Kasumi-1 (cell line): ENCODE measurements at places on chromosomes 13 and 19.

GRCh38 chr13:50244355-50244712, 229.1 kb downstream of the KCNRG start:
- no peak for DNase-seq

DNA sequence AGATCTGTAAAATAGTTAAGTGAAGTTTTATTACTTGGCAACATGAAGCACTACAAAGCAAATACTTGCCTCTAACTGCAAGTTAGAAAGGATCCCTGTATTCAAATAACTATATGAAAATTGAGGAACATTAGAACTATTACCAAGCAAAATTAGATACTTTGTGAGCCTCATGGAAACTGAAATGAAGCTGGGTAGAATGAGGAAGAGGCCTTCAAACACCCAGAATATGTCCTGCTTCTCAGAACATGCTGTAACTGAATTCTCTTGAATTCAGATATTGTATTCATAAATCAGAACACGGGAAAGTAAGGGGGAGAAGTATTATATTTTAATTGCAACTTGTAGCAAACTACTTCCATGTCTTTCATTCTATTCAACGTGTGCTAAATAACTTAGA, 947.9 kb downstream of the PCDH17 start:
- no peak for DNase-seq

DNA sequence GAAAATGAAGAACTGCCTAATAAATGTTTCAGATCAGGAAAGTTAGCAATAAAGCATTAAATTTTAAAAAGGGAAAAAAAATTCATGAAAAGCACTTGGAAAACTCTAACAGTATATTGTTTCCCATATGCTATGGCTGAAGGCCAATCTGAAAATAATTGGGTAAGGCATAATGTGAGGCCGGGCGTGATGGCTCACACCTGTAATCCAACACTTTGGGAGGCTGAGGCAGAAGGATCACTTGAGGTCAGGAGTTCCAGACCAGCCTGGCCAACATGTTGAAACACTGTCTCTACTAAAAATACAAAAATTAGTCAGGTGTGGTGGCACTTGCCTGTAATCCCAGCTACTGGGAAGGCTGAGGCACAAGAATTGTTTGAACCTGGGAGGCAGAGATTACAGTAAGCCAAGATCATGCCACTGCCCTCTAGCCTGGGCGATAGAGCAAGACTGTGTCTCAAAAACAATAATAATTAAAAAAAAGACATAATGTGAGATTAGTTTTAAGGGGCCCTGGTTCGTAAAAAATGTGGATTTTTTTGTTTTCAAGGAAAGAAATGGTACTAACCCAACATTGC, 15.2 kb downstream of the INTS6 start:
- DNase-seq = no peak

GRCh38 chr13:89930861-89931260, 1416.6 kb upstream of the MIR17HG start:
- no peak for DNase-seq

- no peak for DNase-seq
Measured at GRCh38 chr13:27276188-27276587, 5.6 kb downstream of the RASL11A start.

DNA sequence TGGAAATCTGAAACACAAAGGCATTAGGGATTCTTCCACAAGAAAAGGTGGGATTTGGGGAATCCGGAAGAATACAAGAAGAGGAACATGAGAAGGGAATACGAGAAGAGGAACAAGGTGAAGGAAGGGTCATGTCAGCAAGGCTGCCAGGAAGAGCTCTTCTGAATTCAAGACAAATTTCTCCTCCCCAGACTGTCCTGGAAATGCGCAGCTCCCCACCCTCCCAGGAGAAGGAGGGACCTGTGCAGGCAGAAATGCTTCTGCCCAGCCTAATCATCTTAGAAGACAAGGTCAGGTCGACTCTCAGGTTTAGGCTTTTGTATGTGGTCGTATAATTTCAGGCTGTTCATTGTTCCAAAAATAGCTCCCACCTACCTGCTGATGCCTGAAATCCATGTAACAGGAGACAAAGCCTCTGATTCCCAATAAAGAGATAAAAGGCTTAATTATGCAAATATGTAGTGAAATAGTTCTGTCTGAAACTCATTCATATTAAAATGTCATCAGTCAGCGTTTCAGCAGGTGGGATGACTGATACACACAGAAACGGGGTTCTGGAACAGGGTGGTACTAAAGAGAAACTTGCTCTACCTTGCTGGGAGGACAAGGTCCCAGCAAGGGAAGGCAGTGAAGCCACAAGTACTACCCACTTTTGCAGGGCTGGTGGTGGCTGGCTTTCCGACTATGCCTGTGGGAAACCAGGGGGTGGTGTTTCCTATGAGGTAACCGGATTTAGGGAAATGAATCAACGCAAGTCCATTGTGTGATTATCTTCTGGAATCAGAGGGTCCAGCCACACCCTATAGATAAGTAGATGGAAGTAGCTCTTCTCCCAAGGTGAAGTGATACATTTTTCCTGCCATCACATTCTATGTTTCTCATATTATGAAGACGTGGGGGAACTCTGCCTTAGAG, 76.1 kb downstream of the KL start:
- DNase-seq = no peak

DNA sequence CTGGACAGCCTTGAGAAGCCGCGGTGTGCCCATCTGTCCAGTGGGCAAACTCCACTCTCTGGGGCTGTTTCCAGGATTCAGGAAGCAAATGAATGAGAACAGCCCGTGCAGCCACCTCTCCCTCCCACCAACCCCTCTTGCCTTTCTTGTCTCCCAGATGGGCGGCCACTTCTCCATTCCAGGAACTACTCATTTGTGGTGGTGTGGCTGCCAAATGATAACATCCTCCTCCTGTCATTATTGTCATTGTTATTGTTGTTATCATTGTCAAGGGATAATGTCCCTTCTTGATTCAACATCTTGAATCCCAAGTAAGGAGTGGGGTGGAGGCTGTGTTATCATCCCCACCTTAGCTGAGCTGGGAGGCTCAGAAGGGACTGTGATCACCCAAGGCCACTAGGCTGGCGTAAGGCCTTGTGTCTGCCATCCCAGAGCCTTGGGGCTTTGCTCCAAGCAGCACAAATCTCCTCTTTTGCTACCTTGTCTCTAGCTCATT, 1.6 kb downstream of the DNM2 start:
- DNase-seq = peak; percentile 61

GRCh38 chr19:4952945-4953344, 16.0 kb upstream of the KDM4B start:
- no peak for DNase-seq

DNA sequence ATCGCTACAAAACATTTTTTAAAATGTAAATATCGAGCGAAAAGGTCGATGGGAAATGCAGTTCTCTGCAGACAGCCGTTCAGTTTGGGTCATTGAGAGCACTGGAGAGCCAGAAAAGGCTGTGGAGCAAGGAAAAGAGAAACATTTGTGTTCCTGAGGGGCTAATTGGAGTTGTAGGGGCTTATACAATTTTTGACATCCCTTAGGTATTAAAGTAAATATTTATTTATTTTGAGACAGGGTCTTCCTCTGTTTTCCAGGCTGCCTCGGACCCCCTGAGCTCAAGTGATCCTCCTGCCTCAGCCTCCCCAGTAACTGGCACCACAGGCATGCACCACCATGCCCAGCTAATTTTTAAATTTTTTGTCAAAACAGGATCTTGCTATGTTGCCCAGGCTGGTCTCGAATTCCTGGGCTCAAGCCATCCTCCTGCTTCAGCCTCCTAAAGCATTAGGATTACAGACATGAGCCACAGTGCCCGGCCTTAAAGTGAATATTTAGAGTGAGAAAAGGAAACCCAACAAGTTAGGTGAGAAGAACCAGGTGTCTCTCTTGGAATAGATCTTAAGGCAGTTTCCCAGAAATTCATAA, 825 bp upstream of the YIF1B start:
- peak; percentile 59 for DNase-seq

- DNase-seq = no peak
Measured at GRCh38 chr13:93388701-93389100, 162.1 kb downstream of the GPC6 start.

GRCh38 chr19:50202386-50202785, 1.0 kb upstream of the MYH14 start:
- DNase-seq = no peak

DNA sequence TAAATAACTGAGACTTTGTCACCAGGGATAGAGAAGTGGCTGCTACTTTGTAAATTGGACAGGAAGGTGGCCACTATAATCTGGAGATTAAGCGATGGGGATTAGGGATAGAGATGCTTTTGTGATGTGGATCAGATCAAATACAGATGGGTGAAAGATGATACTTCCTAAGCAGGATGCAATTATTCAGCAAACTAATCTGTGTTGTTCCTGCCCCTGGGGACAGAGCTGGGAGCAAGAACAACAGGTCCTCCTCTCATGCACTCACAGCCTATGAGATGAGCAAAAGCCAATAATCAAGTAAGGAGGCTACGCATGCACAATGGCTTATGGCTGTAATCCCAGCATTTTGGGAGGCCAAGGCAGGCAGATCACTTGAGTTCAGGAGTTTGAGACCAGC, 4.6 kb downstream of the RGL3 start:
- DNase-seq = no peak

DNA sequence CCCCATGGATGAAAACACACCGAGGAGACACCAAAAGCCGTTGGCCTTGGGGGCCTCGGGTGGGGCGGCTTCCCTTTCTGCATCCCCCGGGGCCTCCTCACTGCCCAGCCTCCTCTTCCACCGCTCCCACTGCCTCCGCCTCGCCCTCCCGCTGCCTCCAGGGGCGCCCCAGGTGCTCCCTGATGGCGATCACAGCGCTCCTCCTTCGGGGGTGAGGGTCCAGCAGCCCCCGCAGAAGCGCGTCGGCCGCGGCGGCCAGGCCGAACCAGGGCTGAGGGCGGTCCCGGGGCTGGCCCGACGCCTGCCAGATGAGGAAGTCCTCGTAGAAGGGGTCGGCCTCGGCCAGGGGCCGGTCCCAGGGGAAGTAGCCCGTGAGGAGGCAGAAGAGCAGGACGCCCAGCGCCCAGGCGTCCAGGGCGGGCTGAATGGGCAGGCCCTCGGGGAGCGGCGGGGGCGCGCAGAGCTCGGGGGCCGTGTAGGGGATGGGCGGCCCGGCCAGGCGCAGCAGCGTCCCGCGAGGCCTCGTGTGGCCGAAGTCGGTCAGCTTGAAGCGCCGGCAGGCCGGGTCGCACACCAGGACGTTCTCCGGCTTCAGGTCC, 7.2 kb downstream of the SBK2 start:
- peak; percentile 45 for DNase-seq
